RPMI7951 (cell line): ENCODE measurements at places on chromosomes 4 and X.

DNA sequence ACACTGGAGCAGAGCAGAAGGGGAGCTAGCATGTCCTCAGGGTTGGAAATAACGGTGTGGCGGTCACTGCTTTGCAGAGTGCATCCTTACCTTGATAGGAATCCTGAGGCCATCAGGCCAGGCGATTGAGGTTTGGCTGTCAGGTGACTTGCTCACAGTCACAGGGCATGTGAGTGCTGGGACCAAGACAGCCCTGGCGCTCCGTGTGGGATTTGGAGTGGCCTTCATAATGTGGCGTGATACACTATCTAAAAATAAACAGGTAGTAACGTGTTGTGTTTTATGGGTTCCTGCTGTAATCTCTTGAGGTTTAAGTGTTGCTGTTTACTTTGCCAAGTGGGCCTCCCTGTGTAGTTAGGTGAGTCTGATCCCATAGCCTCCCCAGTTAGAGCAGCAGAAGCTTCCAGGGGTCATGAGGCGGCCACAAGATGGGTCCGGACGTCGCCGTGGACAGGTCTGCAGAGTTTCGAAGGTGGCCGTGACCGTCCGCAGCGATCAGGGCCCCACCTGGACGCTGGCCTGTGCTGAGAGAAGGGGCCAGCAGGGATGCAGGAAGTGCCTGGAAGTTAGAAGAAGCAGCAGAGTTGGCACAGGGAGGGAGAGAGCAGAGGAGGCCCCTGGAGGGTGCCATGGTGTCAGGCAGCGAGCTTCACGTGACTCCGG, 27.7 kb downstream of the RGS12 start:
- DNase-seq: no peak

- no peak for DNase-seq
Measured at GRCh38 chrX:29468911-29469494, 746.4 kb upstream of the MAGEB2 start.

DNA sequence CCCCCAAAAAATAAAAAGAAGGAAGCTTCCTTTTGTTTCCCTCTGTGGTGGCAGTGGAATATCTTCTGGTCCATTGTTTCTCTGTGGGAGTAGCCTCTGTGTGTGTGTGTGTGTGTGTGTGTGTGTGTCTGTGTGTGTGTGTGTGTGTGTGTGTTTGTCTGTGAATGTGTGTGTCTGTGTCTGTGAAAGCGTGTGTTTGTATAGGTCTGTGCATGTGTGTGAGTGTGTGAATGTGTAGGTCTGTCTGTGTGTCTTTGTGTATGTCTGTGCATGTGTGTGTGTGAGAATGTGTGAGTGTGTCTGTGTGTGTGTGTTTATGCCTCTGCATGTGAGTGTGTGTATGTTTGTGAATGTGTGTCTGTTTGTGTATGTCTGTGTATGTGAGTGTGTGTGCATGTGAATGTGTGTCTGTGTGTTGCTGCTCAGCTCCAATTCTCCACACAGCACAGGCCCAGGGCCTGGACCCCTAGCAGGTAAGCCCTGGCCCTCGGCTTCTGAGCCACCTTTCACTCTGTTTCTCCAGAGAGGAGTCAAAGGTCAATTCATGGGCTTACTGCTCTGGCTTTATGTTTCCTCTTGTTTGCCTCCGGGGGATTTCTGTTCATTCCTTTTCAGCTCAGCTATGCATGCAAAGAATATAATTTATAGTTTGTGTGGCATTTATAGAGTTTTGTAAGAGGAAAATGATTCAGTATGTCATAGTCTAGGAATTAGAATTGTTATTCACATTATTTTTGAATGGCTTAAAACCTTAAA, 89.8 kb downstream of the UCHL1 start:
- no peak for DNase-seq

- DNase-seq: no peak
Measured at GRCh38 chr4:3464911-3465697, 2.0 kb downstream of the DOK7 start.

GRCh38 chrX:153527208-153527607, 9.8 kb downstream of the ATP2B3 start:
- no peak for DNase-seq

DNA sequence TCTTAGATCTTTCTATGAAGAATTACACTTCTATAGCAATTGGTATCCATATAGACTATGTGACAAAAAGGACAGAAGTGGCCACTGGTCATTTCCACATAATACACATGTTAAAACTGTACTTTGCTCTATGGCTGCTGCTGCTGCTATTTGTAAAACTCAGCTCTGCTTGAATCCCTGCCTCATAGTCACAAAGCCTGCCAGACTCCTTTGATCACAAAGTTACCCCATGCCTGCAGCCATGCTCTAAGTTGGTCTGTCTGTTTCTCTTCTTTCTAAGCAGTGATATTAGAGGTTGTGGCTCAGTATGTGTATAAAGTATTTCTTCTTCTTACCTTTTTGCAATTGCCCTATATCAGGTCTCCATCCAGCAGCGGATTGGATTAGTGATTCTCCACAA, 210.9 kb downstream of the GRID2 start:
- DNase-seq: no peak

- DNase-seq: no peak
Measured at GRCh38 chrX:104670051-104670450, 104.1 kb downstream of the IL1RAPL2 start.

DNA sequence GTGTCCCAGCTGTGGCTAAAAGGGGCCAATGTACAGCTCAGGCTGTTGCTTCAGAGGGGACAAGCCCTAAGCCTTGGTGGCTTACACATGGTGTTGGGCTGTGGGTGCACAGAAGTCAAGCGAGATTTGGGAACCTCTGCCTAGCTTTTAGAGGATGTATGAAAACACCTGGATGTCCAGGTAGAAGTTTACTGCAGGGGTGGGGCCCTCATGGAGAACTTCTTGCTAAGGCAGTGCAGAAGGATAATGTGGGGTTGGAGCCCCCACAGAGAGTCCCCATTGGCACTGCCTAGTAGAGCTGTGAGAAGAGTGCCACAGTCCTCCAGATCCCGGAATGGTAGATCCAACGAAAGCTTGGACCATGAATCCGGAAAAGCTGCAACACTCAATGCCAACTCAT, 40.5 kb downstream of the UBA6 start:
- DNase-seq: no peak
